Stimulated activated CD8-positive, alpha-beta memory T cell treated with anti-CD3 and anti-CD28 coated beads, Interleukin-7, amount 100 ng/mL, for 1 hour (primary cell): ENCODE measurements at places on chromosomes 4 and X.

- no peak for DNase-seq
Observed at GRCh38 chrX:46447384-46447783, 97.8 kb downstream of the ZNF674 start.

DNA sequence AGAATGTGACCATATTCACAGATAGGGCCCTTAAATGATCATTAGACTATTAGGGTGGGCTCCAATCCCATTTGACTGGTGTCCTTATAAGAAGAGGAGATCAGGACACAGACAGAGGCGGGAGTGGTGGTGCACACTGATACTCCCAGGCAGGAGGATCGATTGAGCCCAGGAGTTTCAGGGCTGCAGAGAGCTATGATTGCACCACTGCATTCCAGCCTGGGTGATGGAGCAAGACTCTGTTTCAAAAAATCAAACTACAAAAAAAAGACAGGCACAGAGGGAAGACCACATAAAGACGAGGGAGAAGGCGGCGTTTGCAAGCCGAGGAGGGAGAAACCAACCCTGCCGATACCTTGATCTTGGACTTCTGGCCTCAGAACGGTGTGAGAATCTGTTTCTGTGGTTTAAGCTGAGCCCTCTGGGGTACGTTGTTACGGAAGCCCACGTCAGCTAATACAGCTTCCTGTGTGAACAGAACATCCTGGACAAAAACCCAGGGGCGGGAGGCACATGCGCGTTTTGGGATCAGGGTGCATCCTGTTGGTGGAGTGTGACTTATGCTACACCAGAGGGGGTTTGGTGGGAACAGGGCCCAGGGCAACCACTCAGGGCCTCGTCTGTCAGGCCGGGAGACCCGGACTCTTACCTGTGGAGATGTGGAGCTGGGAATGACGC lies 211.8 kb upstream of the PSAPL1 start:
- DNase-seq, result no peak

- no peak for DNase-seq
Observed at GRCh38 chr4:169295822-169296221, 25.1 kb upstream of the SH3RF1 start.

- DNase-seq, result no peak
Observed at GRCh38 chrX:17606231-17606630, 131.1 kb upstream of the SCML1 start.

DNA sequence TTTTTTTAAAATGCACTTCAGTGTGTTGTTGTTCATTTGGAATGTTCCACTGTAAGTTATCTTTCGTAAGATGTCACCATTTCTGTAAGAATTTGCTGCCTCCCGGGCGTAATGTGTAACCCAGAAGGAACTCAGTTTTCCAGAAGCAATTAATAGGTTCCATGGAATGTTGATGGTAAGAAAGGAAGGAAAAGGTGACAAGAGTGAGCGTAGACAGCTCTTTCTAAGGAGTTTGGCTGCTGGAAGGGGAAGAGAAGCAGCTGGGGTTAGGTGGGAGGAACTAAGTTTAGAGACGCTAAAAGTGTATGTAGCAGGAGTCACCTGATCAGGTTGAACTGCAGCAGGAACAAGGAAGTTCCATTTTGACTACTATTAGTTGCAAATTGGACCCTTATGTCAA lies 35.9 kb downstream of the PNMA5 start:
- no peak for DNase-seq

GRCh38 chrX:63708801-63709200 lies 76.2 kb downstream of the ARHGEF9 start:
- DNase-seq, result no peak
